GF-D8 (cell line): ENCODE measurements at places on chromosomes 3 and 15.
A peak's percentile ranks its signal among the peaks of the same experiment; 100 is the strongest.

GRCh38 chr3:66839508-66839907 is 158.6 kb upstream of the KBTBD8 start:
- DNase-seq = no peak

DNA sequence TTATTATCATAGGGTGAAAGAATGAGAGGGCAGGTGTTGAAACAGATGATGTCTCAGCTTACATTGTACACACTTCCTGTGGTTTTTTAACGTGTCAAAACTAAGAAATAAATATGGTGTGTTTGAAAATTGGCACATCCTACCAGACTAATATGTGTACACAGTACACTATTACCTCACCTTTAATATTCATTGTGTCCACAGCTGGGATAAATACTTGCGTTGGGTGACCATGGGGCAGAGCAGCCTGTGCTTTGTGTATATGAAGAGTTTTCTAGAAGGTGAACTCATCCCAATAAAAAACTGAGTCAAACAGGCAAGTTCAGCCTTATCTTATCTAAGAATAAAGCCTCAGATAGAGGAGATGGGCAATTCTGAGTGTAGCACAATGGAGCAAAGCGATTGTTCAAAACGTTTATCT is 17.3 kb downstream of the SUCNR1 start:
- peak; percentile 97 for DNase-seq

DNA sequence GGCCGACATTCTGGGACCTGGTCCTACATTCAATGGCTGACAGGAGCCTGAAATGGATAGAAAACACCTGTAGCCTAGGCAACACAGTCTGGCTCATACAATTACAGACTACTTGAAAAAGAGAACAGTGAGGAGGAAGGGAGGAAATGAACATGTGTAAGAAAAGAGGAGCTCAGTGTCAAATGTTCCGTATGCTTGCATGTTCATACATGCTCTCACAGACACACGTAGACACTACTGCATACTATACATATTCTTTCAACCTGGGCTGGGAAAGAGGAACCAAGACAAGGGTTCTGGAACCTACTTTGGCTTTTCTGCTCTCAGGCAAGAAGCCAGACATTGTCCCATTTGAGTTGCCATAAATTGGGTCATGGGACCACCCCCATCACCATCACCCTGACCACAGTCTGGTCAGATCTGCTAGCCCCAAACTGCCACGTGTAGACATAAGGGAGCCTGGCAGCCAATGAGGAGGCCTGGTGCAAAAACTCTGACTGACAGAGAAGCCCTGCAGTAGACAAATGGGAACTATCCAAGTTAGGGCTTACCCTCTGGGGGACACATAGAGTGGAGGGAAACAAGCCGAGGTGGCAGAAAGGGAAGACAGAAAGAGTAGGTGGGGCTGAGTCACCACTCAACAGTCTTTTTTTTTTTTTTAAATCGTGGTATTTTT is 310.0 kb downstream of the SHQ1 start:
- DNase-seq = no peak

DNA sequence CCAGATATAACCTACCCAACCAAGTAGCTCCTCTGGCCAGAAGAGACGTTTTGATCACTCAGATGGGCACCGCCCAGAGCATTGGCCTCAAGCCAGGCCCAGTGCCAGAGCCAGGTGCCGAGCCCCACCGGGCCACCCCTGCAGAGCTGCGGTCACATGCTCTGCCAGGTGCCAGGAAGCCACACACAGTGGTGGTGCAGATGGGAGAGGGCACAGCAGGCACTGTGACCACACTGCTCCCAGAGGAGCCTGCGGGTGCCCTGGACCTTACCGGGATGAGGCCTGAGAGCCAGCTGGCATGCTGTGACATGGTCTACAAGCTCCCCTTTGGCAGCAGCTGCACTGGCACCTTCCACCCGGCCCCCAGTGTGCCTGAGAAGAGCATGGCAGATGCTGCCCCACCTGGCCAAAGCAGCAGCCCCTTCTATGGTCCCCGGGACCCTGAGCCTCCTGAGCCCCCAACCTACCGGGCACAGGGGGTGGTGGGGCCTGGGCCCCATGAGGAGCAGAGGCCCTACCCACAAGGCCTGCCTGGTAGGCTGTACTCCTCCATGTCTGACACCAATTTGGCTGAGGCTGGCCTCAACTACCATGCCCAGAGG is 19.1 kb upstream of the APEH start:
- DNase-seq = no peak

DNA sequence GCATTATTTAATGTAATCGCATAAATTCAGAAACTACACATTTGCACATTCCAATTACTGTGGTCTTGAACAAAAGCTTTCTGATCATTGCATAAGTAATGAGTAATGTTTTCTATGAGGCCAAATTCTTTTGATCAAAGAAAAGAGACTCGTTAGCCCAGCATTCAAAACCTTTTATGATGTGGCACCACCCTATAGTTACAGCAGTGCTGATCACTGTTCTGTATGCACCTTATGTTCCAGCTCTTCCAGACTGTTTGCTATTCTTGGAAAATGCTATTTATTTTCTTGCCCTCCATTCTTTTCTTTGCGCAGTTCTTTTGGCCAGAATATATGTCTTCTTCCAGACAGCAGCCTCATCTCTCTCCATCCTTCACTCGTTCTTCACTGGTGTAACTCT is 42.3 kb downstream of the MAP3K13 start:
- DNase-seq = no peak

DNA sequence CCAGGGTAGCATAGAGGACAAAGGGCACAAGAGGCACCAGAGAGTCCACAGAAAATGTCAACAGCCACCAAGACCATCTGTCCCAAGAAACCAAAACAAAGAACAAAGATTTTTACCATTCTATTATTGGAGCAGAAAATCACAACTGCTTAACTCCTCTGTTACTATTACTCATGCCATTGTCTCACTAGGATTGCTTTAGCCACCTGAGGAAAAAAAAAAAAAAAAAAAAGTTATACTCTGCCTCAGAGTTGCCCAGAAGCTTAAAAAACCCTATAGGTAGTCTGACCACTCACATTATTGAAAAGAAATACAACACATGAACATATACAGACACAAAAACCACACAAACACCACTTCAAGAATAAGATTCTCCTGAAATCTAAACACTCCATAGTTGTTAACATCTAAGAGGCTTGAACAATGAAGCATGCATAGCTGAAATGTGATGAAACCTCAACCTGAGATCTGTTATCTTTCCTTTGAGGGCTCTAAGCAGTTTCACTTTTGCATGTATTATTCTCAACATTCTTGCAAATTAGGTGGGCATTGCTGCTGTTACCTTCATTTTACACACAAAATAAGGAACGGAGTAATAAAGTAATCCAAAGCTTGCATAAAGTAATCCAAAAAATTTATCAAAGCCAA is 85.4 kb downstream of the IGSF11 start:
- no peak for DNase-seq

GRCh38 chr3:9066141-9066540 is 102.9 kb upstream of the RAD18 start:
- DNase-seq = no peak

DNA sequence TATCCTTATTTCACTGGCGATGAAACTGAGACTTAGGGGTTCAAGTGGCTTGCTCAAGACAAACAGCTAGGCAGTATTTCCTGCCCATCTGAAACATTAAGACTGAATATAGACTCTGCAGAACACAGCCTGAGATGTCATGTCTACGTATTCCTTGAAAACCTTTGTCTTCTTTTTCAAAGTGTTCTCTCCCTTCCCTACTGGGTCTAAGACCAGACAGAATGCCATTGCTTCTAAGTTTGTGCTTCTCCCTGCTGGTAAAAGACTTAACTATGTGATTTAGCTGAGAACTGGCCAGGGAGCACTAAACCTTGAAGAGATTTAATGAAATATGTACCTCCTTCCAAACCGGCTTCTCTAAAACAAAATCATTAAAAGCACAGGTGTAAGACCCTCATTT is 9.9 kb downstream of the BCL6 start:
- DNase-seq = no peak

DNA sequence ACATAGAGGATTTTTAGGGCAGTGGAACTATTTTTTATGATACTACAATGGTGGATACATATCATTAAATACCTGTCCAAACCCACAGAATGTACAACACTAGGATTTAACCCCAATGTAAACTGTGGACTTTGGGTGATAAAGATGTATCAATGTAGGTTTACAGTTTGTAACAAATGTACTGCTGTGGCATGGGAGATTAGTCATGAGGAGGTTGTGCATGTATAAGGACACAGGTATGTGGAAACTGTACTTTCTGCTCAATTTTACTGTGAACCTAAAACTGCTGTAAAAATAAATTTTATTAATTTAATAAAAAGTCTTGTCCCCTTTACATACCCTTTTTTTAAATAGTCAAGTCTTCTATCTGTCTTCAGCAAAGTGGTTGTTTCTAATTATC is 322.5 kb upstream of the EPHA3 start:
- no peak for DNase-seq

DNA sequence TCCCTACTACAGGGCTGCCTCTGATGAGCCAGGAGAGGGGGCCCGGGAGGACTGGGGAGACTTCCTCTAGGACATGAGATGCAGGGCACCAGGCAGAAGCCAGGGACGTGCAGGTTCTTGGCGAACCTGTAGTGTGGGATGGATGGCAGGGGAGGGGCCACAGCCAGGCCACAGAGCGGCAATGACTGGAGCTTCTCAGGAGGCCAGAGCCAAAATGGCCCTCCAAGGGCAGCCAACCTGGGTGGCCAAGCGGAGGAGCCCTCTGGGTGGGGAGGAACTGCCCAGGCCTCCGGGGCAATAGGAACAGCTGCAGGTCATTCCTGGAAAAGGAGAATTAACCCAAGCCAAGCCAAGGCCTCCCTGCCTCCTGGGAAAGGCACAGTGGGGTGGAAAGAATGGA is 224.5 kb downstream of the XXYLT1 start:
- DNase-seq = no peak

- DNase-seq = no peak
Observed at GRCh38 chr15:80411788-80412288, 7.7 kb downstream of the ARNT2 start.

- no peak for DNase-seq
Observed at GRCh38 chr3:27311400-27311799, 57.8 kb downstream of the NEK10 start.

- no peak for DNase-seq
Observed at GRCh38 chr3:152260026-152260425, 8.7 kb upstream of the MBNL1 start.

DNA sequence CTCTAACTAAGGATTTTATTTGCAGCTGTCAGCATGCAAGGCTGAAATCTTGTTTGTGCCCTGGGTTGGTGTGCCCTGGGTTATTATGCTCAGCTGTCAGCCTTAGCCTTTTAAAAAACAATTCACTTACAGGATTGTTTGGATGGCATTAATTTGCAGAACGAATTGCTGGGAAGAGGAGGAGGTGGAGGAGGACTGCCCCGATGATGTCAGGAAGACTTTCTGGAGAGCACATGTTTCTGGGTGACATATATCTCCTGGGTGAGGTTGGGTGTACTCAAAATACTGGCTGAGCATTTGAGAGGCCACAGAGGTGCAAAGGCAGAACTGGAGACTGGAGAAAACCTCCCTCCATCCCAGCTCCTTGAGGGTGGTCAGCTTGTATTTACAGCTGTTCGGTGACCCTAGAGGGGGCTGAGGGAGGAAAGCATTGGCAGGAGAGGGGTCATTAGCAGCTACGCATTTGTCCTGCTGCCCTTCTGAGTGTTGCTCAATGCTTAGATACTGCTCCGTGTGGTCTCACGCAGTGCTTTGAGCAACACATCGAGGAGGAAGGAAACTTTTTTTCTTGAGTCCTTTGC is 59.8 kb upstream of the PSMD6 start:
- no peak for DNase-seq

DNA sequence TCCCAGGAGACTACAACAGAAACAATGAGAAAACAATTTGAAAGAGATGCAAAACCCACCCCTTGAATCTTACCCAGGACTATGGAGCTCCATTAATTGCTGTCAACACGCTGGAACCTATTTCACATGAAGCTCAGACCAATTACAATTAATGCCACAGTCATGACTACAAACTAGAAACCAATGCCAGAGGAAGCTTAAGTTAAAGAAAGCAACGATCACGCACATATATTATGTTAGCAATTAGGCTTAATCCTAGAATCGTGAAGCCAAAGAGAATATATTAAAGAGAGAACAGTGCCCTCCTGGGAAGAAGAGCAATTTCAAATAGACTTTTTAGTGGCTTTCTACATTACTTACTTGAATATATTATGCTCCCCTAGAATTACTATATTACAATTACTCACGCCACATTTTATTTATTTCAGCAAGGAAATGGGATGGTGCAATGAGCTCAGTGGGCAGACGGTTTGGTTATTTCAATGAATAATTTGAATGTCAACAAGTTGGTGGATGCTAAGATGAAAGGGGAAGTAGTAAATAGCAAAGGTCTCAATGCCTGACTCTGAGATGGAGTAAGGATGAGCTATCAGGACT is 125.5 kb downstream of the GREM1 start:
- no peak for DNase-seq

DNA sequence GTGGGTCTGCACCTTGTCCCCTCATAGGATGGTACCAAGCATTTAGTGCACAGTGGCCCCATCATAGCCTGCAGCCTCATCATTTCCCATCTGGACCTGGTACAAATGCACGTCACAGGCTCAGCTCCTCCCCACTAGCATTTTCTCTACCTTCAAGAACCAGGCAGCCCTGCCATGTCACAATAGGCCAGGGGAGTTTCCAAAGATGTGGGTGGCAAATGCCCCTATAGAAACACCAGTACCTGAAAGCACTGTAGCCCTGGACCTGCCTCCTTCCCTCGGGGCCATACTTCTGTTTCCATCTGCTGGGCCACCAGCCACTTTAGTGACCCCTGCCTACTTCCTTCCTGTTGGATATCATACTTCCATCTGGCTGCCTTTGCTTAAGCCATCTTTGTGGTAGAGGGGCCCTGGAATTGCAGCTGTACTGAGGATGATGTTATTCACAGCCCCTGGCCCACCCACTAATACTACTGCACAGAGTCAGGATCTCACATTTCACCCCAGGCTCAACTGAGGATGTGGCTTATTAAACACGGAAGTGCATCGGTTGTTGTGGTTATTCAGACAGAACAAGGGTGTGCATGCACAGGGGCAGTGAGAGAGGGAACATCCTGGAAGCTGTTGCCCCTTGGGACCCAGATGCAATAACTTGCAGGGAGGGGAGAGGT is 3.8 kb downstream of the TCTA start:
- DNase-seq = peak; percentile 75
